ENCODE measurements at places on chromosomes 4 and X.
A peak's percentile ranks its signal among the peaks of the same experiment; 100 is the strongest.

GRCh38 chr4:33725861-33726260 lies 2518.5 kb downstream of the ARAP2 start:
- no peak for DNase-seq

- no peak for DNase-seq
Observed at GRCh38 chr4:152079543-152080293, 318.9 kb upstream of the GATB start.

DNA sequence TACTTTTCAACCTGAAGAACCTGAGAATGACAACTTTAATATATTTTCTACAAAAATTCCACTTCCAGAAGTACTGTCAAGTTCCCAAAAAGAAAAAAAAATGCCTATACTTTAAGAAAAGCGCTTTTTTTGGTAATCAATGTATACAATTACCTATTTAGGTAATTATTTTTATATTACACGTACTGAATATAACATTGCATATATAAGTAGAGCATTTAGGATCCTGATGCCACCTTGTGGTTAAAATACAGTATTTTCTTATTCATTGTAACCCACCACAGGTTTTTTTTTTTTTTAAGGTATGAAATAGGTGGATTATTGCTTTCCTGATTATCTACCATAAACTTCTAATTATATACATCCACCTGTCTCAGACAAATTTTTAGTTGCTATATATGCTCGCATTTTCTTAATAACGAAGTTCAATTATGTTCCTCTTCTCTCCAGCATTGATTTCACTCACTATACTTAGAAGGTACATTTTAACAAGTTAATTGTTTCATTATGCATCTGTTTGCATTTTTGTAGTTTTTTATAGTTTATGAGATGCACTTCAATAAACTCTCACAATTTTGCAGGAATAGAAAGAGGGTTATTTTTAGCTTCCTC lies 5.2 kb downstream of the MAP9 start:
- no peak for DNase-seq

GRCh38 chrX:100381619-100382018 lies 28.5 kb downstream of the PCDH19 start:
- peak; percentile 1 for DNase-seq

GRCh38 chrX:1390621-1391369 lies 1.1 kb downstream of the SLC25A6 start:
- no peak for DNase-seq

DNA sequence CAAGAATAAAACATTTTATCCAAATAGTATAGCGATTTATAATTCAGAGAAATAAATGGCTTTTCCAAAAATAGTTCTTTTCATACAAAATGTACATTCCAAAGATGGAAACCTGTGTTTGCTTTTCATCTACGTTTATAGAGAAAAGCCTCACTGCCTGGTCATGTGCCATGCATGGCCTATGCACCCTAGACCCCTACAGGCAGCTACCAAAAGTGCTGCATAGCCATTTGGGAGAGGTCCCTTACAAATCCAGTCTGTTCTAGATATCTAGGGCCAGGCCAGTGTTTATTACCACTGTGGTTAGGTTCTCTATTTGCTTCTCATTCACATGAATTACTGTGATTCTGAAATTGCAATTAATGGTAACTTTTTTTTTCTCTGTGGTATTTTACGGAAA lies 17.2 kb downstream of the HMGB2 start:
- no peak for DNase-seq

GRCh38 chr4:174753021-174753420 lies 76.0 kb downstream of the GLRA3 start:
- no peak for DNase-seq

- no peak for DNase-seq
Observed at GRCh38 chrX:15719324-15719968, 18.6 kb upstream of the CA5B start.

- DNase-seq = no peak
Observed at GRCh38 chrX:138777230-138777629, 65.7 kb upstream of the FGF13 start.

- DNase-seq = no peak
Observed at GRCh38 chr4:160202802-160203201, 1099.9 kb downstream of the RAPGEF2 start.

DNA sequence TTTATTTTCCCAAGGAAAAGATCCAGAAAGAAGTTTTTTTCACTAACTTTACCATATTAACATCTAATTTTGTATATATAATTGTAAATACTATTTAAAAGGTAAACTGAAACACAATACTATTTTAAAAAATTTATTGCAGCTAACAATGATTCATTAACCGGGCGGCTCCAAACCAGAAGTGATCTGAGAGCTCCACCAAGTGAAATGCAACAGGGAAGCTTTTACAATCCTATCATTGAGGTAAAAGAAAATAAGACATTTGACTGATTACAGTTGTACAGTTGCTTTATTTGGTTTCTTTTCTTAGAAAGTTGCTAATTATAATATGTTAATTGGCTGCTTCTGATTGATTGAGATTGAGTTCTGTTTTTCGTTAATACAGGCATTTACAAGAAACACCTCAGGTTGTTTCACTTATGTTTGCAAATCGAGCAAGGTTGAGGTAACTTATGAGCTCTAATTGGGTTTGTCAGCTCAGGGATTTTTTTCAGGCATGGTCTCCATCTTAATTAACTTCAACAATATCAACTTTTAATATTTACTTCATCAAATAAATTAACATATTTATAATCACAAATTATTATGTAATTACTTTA lies 220.2 kb upstream of the UGT8 start:
- no peak for DNase-seq
